ENCODE measurements at places on chromosomes 6 and 20.

- peak; percentile 87 for DNase-seq
Observed at GRCh38 chr6:134373282-134373922, 55.5 kb upstream of the SGK1 start.

GRCh38 chr20:56552911-56553629, 20.0 kb downstream of the FAM209B start:
- DNase-seq, result no peak

DNA sequence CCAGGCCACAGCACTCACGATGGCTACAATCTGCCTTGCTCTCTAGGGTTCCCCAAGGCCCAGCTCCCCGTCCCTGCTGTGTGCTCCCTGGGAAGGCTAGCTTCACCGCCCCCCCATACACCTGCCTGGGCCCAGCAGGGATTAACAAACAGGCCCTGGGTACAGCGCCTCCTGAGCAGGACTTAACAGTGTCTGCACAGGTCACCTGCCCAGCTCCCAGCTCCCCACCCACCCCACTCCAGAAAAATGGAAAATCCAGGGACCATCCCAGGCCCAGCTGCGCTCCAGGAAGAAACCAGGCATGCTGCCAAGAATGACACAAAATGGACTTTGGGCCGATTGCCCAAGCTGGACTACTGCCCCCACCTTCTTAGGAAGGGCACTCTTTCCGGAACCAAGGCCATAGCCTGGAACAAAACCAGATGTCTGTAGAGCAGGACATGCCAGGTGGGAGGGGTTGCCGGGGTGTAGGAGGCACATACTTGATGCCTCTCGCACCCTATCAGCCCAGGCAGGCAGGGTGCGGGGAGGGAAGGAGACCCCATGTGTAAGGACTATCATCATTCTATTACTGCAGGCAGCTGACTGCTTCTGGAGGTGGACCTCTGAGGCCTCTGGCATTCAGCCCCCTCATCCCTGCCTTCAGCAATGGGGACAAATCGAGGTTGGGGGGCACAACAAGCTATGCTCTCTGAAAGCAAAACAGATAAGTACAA, 104.9 kb downstream of the SNX5 start:
- DNase-seq, result peak; percentile 17

GRCh38 chr20:40104959-40105358, 584.1 kb downstream of the MAFB start:
- peak; percentile 1 for DNase-seq

DNA sequence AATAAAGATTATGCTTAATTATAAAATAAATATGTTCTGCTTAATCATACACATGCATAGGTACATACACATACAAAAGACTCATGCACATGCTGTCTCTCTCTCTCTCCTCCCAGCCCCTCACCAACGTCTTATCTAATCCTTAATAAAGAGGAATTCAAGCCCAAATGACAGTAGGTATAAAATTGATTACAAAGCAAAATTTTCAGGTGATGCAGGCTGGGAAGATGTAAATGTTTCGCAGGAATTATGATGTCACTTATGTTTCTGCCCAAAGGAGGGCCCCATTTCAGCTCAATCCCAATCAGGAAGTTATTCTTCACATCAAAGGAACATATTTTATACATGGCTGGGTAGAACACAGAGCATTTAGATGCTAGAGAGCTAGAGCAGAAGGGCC, 284.6 kb upstream of the ID4 start:
- no peak for DNase-seq

GRCh38 chr6:167930295-167930694, 67.2 kb upstream of the KIF25 start:
- peak; percentile 24 for DNase-seq

DNA sequence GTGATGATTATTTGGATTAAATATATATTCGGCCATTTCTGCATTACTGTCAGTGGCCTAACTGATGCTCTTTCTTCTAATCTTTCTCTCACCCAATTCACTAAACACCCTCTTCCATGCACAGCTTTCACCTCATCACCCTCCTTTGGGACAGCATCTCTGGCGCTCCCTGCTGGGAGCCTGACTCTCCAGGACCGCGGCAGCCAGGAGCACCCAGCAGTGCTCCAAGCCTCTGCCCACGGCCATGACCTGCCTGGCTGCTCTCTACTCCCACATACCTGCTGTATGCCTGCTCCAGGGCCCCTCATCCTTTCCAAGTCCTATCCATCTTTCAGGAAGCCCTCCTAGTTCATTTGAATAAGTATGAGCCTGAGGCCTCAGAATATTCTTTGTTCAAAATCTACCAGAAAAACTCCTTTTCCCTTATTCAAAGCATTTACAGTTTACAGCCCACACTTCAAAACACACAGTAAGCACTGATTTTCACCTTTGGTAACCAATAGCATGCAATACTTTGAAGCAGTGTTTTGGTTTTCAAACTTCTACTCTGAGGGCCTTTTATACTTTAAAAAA, 15.2 kb downstream of the CTCFL start:
- peak; percentile 30 for DNase-seq

DNA sequence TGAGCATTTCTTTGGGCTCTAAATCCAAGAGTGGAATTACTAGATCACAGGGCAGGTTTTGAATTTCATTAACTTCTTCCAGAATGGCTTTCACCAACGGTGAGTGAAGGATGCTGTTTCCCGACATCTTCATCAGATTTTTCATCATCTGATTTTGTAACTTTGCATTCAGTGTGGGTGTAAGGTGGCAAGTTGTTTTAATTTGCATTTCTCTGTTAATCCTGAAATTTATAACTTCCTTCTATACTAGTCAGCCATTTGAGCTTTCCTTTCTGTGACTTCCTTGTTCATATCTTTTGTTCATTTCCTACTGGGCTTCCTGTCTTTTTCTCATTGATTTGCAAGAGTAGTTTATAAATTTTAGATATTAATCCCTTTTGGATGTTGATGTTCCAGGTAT, 18.7 kb upstream of the HCK start:
- no peak for DNase-seq

GRCh38 chr6:90483116-90483839, 103.6 kb downstream of the MAP3K7 start:
- peak; percentile 79 for DNase-seq

DNA sequence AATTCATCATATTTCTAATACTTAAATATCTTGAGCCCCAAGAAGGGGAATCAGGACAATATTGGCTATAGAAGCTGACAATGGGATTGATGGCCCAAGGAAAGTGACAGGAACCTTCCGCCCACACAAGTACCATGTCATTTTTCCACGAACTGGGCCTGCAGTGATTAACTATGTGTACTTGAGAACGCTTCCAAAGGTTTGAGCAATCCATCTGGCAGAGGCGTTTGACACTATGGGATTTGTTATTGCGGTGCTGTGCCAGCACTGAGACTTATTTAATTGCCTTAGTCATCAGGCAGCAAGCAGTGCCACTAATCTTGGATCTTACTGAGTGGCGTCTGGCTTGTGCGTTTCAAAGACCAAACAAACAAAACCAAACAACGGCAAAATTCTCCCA, 135.6 kb upstream of the UST start:
- peak; percentile 94 for DNase-seq
